ENCODE measurements at places on chromosomes 7 and 10. TPM values are rescaled to one million over a fixed set of nuclear protein-coding genes. Genes with fewer than 3 reads are reported as not detected.

- no peaks in the 10 kb centered on the region for H3K4me1 ChIP-seq
- no peak overlapping the region for H3K27ac ChIP-seq
- DNase-seq: no peak
- no peaks in the 10 kb centered on the region for H3K27me3 ChIP-seq
These were observed 91.9 kb upstream of the NPY start for GRCh38 chr7:24192053-24192452.

- H3K4me3 ChIP-seq: no peak overlapping the region
- DNase-seq: no peak
- no peaks in the 10 kb centered on the region for H3K4me1 ChIP-seq
- no peaks in the 10 kb centered on the region for H3K27me3 ChIP-seq
- H3K27ac ChIP-seq: no peak overlapping the region
- no peaks in the 10 kb centered on the region for H3K36me3 ChIP-seq
These were observed 697.6 kb upstream of the GALNT17 start for GRCh38 chr7:70434376-70434775.

- peaks cover 5% of the 10 kb centered on the region for H3K4me1 ChIP-seq
- peaks cover 5% of the 10 kb centered on the region for H3K27me3 ChIP-seq
- no peaks in the 10 kb centered on the region for H3K36me3 ChIP-seq
- DNase-seq: peak; percentile 97
These were observed at the start of gene SLC35G1 for GRCh38 chr10:93893646-93894515. Gene SLC35G1, plus strand, starts transcription at chr10:93893978. Its CDS starts 56 bp downstream, at chr10:93894034.

- H3K36me3 ChIP-seq: peaks cover 4% of the 10 kb centered on the region
- DNase-seq: no peak
- no peak overlapping the region for H3K27ac ChIP-seq
- H3K4me3 ChIP-seq: no peak overlapping the region
These were observed 48.5 kb downstream of the AMZ1 start for GRCh38 chr7:2736411-2736914.

GRCh38 chr7:68807666-68808065 lies 790.6 kb upstream of the AUTS2 start:
- no peak overlapping the region for H3K27ac ChIP-seq
- H3K27me3 ChIP-seq: no peaks in the 10 kb centered on the region
- no peak overlapping the region for H3K4me3 ChIP-seq
- no peaks in the 10 kb centered on the region for H3K4me1 ChIP-seq
- DNase-seq: no peak

GRCh38 chr7:12450615-12451014 lies 47.0 kb upstream of the VWDE start:
- no peaks in the 10 kb centered on the region for H3K36me3 ChIP-seq
- no peaks in the 10 kb centered on the region for H3K4me1 ChIP-seq
- no peak for DNase-seq
- no peak overlapping the region for H3K27ac ChIP-seq
- H3K27me3 ChIP-seq: no peaks in the 10 kb centered on the region

DNA sequence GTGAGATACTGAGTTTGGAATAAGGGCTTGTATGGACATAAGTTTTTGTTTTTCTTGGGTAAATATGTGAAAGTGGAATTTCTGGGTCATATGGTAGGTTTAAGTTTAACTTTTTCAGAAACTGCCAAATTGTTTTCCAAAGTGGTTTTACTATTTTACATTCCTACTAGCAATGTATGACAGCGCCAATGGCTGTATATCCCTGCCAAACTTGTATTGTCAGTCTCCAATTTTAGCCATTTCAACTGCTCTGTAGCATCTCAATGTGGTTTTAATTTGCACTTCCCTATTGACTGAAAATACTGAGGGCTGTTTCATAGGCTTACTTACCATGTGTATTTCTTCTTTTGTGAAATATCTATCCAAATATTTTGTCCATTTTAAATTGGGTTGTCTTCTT lies 90.5 kb upstream of the ZNF32 start:
- no peak overlapping the region for H3K27ac ChIP-seq
- no peak overlapping the region for H3K4me3 ChIP-seq
- no peak for DNase-seq
- no peaks in the 10 kb centered on the region for H3K27me3 ChIP-seq

DNA sequence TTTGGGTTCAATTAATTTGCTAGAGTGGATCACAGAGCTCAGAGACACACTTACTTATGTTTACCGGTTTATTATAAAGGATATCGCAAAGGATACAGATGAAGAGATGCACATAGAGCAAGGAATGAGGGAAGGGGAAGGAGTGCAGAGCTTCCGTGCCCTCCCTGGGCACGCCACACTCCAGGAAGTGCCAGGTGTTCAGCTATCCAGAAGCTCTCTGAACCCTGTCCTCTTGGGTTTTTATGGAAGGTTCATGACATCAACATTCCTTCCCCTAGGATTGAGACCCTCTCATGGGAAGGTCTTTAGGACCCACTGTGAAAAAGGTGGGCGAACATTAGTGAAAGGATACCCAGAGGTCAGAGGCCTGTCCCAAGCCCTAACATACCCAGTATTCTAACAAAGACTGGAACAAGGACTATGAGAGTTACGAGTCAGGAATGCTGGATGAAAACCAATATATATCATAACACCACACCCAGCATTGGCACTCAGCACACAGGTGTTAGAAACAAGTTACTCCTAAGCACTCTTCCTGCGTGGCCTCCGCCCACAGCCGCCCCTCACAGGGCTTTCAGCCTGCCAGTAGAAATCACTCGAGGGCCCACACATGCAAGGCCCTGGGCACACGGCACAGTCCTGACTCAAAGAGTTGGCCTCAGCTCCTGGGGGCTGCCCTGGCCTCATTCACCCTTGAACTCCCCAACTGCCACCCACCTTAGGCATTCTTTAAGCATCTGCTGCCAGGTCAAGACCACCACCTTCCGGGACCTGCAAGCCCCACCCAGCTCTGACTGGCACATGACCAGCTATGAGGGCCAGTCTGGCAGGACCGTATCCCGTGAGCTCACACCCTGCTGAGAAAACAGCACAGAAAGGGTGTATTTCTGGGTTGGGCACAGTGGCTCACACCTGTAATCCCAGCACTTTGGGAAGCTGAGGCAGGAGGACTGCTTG lies 5.6 kb upstream of the AIFM2 start:
- H3K27me3 ChIP-seq: no peaks in the 10 kb centered on the region
- H3K4me3 ChIP-seq: no peak overlapping the region
- peaks cover 19% of the 10 kb centered on the region for H3K36me3 ChIP-seq

GRCh38 chr10:16957038-16957437 lies 139.8 kb upstream of the RSU1 start:
- H3K27me3 ChIP-seq: no peaks in the 10 kb centered on the region
- H3K4me3 ChIP-seq: no peak overlapping the region
- H3K27ac ChIP-seq: no peak overlapping the region
- H3K4me1 ChIP-seq: peaks cover 8% of the 10 kb centered on the region
- DNase-seq: no peak

FZD1 gene
- 45.4 TPM for total RNA-seq

INA gene
- 0.29 TPM for total RNA-seq

- DNase-seq: peak; percentile 79
- H3K4me1 ChIP-seq: peaks cover 24% of the 10 kb centered on the region
- H3K27ac ChIP-seq: no peak overlapping the region
- no peaks in the 10 kb centered on the region for H3K36me3 ChIP-seq
- H3K27me3 ChIP-seq: no peaks in the 10 kb centered on the region
- H3K4me3 ChIP-seq: no peak overlapping the region
These were observed 39.9 kb downstream of the CYTH3 start for GRCh38 chr7:6232534-6232933.

NEUROD6 gene
- total RNA-seq: not detected

PCBD1 gene
- total RNA-seq: 21.8 TPM

DNA sequence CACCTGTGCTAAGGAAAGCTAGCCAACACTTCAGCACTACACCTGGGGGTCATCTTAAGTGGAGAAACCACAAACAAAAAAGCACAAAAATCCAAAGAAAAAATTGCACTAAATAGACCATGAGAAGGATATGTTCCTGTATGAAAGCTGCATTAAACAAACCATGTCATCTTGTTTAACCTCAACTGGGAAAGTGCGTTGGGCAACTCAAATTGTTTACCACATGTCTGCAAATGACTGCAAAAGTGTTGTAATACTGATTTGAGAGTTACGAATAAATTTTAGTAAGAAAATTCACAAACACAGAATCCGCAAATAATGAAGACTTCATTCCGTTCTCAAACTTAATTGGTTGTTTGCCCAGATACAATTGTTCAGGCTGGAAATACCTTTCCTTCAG lies 111.9 kb upstream of the EGFR start:
- H3K36me3 ChIP-seq: no peaks in the 10 kb centered on the region
- DNase-seq: no peak
- H3K27me3 ChIP-seq: no peaks in the 10 kb centered on the region
- no peak overlapping the region for H3K4me3 ChIP-seq
- no peak overlapping the region for H3K27ac ChIP-seq
- H3K4me1 ChIP-seq: peaks cover 13% of the 10 kb centered on the region

DNA sequence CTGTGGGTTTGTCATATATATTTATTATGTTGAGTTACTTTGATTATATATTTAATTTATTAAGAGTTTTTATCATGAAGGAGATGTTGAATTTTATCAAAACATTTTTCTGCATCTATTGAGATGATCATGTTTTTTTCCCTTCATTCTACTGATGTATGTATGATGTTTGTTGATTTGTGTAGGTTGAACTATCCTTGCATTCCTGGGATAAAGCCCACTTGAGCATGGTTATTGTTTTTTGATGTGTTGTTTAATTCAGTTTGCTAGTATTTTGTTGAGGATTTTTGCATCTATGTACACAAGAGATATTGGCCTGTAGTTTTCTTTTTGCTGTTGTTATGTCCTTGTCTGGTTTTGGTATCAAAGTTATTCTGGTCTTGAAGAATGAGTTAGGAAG lies 31.1 kb downstream of the SCART1 start:
- H3K4me3 ChIP-seq: no peak overlapping the region
- H3K27me3 ChIP-seq: no peaks in the 10 kb centered on the region

GRCh38 chr7:119046068-119046467 lies 821.6 kb downstream of the ANKRD7 start:
- no peaks in the 10 kb centered on the region for H3K36me3 ChIP-seq
- H3K27me3 ChIP-seq: no peaks in the 10 kb centered on the region
- no peak for DNase-seq
- no peak overlapping the region for H3K4me3 ChIP-seq
- no peak overlapping the region for H3K27ac ChIP-seq
- no peaks in the 10 kb centered on the region for H3K4me1 ChIP-seq

DNAH11 gene
- total RNA-seq: under 0.01 TPM
